Neural crest cell (in vitro differentiated cells): ENCODE measurements at places on chromosomes 6 and 20.

GRCh38 chr6:11702500-11703130 is 76.0 kb downstream of the ADTRP start:
- DNase-seq, result no peak

- DNase-seq, result no peak
These were observed 59.1 kb upstream of the TMEM244 start for GRCh38 chr6:129920103-129920798.

GRCh38 chr20:14986026-14986655 is 648.7 kb upstream of the FLRT3 start:
- DNase-seq, result no peak

DNA sequence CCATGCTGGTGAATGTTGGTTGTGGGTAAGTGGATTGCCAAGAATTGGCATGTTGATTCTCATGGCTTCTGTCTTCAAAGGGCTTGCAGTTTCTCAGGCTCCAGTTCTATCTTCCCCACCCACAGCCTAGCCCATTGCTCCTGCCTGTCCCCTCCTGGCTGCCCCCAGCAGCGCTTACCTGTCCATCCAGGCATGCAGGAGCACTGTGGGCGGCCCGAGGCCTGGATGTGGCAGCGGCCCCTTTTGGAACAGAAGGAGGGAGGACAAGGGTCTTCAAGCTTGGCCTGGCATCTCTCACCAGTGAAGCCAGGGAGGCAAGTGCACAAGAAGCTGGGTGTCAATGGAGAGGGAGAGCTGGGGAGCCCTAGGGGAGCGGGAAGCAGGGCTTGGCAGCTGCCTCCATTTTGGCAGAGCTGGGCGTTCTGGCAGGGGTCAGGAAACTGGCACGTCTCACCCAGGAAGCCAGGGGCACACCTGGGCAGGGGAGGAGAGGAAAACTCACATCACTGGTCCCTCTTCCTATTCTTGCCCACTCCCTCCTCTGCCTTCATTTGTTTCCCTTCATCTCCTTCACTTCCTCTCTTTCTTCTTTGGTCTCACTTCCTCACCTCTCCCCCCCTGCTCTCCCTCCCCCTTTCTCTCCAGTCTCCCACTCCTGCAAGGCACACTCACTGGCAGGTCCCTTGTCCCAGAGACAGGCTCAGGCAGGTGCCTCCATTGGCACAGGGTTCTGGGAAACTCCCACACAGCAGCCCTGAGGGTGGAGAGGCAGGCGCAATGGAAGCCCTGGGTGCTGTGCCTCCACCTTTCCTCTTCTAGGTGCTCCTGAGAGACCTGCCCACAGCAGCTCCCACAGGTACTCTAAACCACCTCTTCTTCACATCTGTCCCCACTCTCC is 1.3 kb downstream of the NOTCH4 start:
- DNase-seq, result no peak

DNA sequence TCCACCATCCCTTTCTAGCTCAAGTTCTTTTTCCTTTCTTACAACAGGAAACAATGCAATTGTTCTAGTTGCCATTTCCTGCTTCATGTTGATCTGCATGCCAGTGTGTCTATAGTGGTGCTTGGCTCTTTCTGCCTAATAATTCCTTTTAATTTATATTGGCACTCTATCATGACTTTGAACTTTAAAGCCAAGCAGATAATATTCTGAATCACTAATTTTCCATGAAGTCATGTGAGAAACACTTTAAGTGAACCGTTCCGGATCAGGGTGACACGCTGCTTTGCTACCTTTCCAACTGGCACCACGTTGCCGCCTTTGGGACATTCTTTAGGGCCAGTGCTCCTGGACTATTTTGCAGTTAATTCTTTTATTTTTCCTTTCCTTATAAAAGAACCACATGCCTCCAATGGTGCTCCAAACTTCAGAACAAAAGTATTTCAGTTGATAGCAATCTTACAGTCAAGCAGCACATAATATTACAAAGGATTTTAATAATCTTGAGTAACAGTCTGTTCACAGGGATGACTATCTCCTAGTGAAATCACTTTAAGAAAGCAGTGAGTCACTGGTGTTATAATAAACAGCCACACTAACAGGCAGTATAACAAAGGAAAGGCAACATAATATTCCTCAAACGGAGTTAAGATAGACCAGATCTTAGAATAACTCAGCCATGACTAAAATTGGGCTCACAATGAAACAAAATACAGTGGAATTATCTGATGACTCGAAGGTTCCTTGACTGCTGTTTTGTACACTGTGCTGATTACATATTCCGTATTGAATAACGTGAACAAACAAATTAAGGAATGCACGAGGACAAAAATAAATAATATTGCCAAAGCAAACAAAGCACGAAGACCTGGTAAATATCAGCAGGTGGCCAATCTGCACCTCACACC is 19.0 kb upstream of the BLOC1S5 start:
- no peak for DNase-seq

DNA sequence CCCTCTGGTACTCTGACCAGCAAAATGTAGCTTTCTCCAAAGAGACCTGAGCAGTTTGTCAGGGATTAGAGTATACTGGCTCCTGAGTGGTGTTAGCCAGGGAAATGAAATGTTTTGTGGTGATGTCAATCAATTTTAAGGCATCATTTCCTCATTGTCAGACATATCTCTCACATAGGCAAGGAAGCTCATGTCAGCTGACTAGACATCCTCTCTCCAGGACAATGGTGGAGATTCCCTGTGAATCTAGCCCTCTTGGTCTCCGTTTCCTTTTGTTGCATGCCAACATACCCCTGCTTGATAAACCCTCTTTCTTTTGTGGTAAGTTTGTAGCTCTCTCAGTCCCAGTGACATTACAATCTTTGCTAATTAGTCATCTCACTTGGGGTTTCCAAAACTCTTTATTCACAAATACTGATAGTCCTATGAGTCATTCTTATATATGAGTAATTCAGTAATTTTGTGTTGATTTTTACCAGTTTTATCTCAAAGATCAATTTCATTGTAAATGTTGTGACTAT is 135.6 kb upstream of the PTPRK start:
- no peak for DNase-seq

- no peak for DNase-seq
These were observed 45.3 kb downstream of the B4GALT5 start for GRCh38 chr20:49668181-49668877.

DNA sequence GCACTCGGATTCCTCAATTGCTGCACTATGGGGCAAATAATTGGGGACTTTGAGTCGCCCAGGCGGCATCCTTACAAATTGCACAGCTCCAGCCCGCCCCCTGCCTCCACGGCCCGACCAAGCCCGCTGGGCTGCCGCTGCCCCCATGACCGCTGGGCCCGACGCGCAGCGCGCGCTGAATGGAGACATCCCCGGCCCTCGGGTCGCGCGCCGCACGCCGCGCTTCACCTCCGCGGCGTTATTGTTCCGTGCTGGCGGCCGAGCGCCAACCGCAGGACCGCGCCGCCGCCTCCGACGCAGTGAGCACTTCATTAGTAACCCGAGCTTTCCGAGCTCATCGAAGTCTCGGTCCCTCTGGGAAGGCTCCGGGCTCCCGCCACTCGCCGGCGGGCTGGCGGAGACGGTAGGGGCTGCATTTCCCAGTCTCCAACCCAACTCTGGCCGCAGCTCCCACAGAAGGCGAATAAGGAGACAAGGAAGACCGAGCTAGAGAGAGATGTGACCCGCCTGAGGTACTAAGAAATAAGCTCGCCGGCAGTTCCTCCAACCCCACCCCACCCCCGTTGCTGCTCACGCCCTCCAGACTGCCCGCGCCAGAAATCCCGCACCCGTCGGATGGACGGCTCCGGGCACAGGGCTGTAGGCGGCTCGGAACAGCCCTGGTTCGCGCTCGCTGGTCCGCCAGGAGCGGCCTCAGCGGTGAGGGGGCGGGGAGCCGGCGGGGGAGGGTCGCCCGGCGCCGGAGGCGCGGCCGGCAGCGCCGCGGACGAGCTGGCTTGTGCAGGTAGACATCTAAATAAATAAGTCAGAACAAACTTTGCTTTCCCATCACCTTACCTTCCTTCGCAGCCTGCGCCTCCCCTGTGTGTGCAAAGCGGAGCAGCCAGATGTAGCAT is 703 bp downstream of the EPHA7 start:
- peak; percentile 58 for DNase-seq

GRCh38 chr6:16851044-16851540 is 89.8 kb upstream of the ATXN1 start:
- DNase-seq, result no peak

DNA sequence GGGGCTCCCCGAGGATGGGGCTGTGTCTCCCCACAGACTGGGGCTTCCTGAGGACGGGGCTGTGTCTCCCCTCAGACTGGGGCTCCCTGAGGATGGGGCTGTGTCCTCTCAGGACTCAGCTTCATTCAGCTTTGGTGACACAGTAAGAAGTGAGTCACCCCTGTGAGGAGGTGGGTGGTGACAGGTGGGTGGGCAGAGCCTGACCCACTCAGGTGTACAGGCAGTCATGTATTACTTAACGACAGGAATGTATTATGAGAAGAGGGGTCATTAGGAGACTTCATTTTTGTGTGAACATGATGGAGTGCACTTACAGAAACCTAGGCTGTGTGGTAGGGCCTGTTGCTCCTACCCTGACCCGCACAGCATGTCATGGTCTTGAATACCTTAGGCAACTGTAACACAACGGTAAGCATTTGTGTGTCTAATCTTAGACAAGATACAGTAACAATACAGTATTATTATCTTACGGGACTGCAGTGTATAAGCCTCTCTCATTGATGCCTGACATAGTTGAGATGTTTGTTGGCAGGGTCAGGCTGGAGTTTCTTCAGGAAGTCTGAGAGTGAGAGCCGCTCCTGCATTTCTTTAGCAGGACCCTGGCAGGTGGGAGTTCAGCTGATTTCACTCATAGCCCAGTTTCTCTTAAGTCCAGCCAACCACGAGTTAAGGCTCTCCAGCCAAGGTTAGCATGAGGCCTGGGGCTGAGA is 10.9 kb upstream of the PGC start:
- no peak for DNase-seq

GRCh38 chr6:147615659-147616456 is 107.4 kb downstream of the SAMD5 start:
- no peak for DNase-seq

GRCh38 chr20:37816003-37816402 is 86.9 kb upstream of the VSTM2L start:
- no peak for DNase-seq

DNA sequence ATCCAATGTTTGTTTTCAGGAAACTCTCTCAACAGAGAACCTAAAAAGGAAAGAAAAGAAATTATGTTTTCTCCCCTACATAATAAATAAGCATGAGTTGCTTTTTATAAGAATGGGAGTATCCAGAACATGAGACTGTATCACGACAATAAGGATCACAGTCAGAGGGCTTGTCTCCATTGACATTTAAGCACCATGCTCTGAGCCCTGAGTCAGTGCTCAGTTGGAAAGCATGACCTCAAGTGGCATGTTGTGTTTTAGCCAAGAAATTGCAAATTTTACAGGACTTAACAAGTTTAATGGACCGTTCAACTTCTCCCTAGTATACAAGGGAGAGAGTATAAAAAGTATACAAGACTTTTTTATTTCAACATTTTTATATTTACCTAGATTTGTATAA is 431.6 kb downstream of the GJA1 start:
- DNase-seq, result no peak

- no peak for DNase-seq
These were observed 78.4 kb upstream of the MLN start for GRCh38 chr6:33882154-33882553.

DNA sequence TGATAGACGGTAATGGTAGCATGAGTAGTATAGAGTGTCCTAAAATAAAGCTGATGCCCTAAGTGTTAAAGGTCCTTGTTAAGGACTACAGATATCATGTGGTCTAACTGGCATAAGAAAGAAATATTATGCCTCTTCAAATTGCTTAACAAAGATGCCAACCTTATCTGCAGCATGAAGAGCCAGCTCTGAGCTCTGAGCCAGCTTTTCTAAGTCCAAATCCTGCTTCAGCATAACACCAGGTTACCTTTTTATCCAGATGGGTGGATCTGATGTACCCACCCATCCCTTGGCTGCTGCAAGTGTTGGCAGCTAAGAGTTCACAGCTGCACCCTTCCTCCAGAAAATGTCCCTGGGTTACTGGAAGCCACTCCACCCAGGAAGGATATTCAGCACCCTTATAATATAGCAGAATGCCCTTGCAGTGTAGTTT is 83.8 kb downstream of the TENT5A start:
- DNase-seq, result no peak

GRCh38 chr6:10954590-10955010 is 67.7 kb downstream of the SYCP2L start:
- peak; percentile 92 for DNase-seq

- DNase-seq, result no peak
These were observed 12.8 kb downstream of the SNX3 start for GRCh38 chr6:108247965-108248536.

DNA sequence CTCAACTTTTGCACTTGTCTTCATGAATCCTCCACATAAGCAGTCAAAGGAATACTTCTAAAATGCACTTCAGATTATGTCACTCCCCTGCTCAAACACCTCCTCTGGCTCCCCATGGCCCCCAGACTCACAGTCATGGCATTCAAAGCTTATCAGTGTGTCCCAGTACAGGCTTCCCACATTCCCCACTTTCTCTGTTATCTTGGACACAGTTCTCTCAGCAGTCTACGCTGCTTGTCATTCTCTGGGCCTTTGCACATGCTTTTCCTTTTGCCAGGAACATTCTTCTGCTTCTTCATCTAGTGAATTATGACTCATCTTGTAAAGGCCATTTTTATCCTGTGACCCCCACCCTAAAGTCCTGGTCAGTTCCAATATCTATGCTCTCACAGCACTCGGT is 31.8 kb downstream of the SLC13A3 start:
- no peak for DNase-seq

- DNase-seq, result no peak
These were observed 91.3 kb upstream of the ADGRF1 start for GRCh38 chr6:47133230-47134000.

DNA sequence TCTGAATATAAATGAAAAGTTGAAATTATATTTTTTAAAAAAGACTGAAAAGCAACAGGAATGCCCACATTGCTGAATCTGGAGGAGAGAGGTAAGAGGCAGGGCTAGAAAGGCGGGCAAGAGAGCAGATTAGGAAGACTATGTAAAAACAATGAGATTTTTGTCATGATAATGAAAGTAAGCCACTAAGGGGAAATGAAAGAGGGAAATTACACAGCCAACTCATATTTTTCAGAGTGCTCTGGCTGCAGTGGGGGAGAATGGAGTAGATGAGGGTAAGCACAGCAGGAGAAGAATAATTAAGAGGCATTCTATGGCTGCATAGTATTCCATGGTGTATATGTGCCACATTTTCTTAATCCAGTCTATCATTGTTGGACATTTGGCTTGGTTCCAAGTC is 281.9 kb downstream of the PKHD1 start:
- no peak for DNase-seq

GRCh38 chr20:41094353-41095055 is 42.8 kb upstream of the PLCG1 start:
- DNase-seq, result no peak
